ENCODE measurements at places on chromosomes 1 and 21.

- DNase-seq, result no peak
These were observed 23.1 kb downstream of the USP24 start for GRCh38 chr1:55192093-55192492.

DNA sequence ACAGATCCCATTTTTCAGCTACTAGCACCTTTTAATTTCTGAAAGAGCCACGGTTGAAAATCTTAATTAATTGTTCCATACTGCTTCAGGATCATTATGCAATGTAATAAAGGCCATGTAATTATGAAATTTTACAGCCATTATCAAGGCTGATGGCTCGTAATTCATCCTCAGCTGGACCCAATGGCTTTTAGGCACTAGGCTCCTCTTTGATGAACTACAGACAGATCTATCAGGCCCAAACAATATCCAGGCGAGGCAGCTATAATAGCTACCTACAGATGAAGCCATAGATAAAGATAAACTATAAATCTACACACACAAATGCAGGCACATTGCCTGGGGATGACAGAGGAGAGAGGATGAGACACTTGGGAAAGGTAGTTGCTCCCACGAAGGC lies 110.5 kb upstream of the USH2A start:
- DNase-seq, result no peak

DNA sequence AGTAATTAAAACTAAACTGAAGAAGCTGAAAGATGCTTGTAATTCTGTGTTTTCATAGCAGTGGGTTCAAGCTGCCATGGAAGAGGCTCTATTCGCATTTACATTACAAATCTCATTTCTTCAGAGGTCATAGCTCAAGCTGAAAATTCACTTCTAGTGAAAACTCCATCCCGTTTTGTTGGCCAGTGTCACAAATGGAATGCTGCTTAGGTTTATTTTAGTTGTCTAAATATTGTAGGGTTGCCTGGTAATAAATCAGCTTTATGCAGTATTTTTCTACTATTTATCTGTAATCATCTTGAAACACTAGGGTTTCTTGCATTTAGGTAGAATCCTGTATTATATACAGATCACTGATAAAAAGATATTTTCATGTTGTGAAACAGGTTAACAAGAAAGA lies 240.6 kb downstream of the PTBP2 start:
- DNase-seq, result no peak

GRCh38 chr1:29502225-29502910 lies 266.0 kb downstream of the PTPRU start:
- no peak for DNase-seq

- DNase-seq, result no peak
These were observed 25.6 kb upstream of the CDC42BPA start for GRCh38 chr1:227343727-227344551.

DNA sequence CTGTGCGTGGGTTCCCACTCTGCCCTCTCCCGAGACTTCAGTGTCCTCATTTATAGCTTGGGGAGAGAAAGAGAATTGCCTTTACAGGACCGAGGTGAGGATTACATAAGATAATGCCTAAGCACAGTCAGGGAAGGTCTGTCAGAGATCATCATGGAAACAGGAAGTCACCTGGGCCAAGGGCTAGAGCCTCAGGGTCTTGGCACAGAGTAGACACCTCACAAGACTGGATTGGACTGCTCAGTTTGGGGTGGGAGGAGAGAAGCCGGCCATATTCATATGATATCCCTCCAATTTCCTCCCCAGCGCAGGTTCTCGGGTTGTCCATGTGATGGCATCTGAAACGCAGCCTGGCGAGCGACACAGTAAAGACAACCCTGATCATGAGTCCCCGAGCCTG lies 3.8 kb downstream of the CNR2 start:
- no peak for DNase-seq

GRCh38 chr1:206128196-206128595 lies 11.0 kb upstream of the AVPR1B start:
- DNase-seq, result no peak

GRCh38 chr1:59541161-59541560 lies 244.3 kb downstream of the FGGY start:
- DNase-seq, result no peak

DNA sequence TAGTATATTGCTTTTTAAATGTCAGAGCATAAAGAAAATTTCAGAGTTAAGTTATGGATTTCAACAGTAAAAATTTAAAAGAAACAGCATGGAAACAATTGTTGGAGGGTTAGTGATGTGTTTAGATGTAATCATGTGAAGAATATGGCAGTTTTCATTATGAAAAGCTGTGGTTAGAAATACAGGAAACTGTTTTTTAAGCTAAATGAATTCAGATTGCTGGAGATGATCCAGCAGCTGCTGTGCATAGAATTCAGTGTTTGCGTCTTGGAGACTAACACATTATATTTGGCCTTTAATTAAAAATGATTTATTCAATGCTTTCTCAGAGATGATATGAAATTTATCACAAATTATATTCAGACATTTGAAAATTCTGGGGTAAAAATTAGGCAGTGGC lies 273.6 kb upstream of the LRRC7 start:
- no peak for DNase-seq

- DNase-seq, result no peak
These were observed 21.7 kb upstream of the SHCBP1L start for GRCh38 chr1:182974506-182975191.

DNA sequence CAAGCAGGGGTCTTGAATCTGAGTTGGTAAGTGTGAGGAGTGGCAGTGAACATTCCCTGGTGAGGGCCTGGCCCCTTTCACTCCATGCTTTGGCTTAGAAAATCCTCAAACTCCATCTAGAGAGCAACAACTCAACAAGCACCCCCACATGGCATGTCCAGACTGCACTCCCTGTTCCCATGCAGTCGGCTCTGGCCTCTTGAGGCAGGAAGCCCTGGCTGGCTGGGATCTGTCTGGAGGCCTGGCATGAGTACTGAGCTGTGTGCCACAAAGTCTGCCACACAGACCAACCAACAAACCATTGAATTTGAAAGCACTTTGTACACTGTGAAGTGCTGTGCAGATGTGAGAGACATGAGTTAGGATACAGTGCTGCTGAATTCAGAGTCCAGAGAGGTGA lies 25.2 kb downstream of the COA7 start:
- DNase-seq, result no peak

- DNase-seq, result no peak
These were observed 48.9 kb downstream of the INKA2 start for GRCh38 chr1:111690306-111690617.

DNA sequence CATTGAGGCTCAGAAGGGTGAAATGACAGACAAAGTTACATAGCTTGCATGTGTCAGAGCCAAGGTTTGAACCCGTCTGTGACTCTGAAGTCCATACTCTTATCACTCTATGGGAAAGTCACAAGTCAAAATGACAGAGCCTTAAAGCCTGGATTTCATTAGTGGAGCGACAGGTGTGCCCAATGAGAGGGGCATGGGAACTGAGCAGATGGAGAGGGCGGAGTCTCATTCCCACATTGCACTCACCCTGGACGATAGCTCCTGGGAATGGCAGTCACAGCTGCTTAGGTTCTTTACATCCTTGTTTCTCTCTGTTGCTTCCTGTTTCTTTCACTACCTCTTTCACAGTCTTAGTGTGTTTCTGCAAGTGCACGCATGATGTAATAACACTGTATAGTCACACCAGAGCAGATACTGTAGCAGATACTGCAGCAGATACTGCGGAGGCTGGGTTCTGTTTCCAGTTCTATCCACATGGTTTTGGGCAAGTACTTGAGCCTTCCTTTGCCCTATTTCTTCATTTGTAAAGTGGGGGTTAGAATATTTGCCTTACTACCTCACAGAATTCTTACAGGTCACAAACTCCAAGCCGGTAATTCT lies 127.2 kb downstream of the ZSCAN20 start:
- DNase-seq, result no peak

DNA sequence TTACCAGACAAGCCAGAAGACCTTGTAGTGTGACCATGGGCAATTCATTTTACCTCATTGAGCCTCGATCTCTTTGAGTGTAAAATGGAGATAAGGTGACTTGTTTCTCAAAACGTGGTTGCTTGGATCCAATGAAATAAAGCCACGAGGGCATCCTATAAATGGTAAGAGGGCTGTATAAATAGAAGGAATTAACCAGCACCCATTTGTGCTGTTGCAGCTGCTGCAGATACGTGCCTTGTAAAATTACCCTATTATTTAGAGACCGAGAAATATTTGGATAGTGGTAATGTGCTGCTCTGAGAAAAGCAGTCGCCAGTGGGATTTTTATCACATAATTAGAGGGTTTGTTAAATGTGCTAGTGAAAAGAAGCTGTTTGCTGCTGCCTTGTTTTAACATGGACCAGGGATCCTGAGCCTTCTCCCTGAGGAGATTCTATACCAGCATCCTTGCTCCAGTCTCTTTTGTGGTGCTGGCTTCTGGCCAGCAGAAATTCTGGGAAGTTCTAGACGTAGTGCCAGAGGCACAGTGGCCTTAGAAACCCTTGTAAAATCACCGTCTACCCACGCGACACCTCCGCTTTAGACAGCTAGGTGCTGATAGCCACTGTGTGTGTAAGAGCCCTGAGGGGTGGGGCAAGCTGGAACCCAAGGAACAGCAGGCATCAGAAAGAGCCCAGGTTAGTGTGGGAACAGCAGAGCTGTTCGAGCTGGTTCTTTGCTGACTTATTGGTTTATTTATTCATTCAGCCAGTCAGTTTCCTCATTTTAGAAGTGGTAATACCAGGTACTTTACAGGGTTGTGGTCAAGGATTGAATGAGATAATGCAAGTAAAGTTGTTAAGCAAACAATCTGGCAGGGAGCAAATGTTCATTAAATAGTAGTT lies 137.5 kb downstream of the NOS1AP start:
- DNase-seq, result no peak

DNA sequence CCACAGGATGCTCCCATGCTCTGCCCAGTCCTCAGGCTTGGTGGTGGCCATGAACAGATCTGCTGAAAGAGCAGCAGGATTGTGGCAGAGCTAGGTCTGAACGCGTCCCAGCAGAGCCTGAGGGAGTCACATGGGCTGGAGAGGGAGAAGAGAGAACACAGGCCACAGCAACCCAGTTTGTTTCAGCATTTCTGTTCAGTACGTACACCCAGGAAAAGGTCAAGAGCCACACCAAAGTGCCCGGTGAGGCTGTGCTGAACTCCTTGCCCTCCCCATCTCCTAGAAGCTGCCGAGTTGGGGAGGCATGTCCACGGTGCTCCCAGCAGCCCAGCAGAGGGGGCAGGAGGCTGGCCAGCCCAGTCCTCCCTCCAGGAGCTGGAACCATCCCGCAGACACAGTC lies 5.5 kb downstream of the PKP1 start:
- DNase-seq, result no peak

DNA sequence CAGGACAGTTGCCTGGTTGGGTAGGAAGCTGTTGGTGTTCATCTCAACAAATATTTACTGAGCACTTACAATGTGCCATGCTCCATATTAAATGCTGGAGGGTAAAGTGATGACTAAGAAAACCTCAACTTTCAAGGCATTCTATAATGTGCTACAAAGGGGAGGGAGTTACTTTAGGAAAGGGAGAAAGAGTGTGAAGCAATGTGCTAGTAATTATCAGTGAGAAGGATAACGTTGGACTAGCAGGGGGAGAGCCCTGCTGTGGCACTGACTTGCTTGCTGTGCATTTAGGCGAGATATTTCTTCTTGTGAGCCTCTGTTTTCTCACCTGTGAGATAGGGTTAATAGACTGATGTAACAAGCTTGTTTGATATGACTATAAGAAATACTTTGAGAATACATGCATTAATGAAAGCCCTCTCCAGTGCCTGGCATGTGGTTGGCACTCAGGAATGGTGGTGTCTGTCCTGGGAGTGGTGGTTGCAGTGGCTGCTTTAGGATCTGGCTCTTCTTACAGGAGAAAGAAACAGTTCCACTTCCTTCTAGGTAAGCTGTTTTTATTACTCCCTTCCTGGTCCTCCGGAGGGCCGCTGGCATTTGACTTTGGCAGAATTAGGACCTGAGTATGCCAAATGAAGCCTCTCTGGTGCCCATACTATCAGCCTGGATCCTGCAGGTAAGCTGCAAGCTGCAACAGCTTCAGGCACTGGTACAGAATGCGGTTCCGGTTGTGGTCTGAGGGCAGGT lies 111.1 kb upstream of the COA6 start:
- DNase-seq, result no peak

- no peak for DNase-seq
These were observed 76.1 kb downstream of the SH3BGR start for GRCh38 chr21:39527664-39528381.

- DNase-seq, result no peak
These were observed 84.7 kb downstream of the OBSCN start for GRCh38 chr1:228292609-228292911.

DNA sequence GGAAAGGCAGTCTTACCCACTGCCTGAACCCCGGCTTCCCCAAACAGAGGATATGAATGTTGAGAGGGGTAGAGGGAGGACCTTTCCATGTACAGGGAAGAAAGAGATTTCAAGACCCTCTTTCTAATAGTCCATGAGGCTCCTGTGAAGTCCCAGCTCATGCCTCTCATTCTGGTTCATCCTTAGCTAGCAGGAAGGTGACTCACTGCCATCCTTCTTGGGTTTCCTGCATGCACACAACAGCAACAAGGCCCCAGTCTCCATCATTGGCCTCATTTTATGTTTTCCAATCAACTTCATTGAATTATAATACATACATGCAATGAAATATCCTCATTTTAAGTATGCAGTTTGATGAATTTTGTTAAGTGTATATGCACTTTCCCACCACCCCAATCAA lies 46.2 kb downstream of the SYT2 start:
- no peak for DNase-seq

DNA sequence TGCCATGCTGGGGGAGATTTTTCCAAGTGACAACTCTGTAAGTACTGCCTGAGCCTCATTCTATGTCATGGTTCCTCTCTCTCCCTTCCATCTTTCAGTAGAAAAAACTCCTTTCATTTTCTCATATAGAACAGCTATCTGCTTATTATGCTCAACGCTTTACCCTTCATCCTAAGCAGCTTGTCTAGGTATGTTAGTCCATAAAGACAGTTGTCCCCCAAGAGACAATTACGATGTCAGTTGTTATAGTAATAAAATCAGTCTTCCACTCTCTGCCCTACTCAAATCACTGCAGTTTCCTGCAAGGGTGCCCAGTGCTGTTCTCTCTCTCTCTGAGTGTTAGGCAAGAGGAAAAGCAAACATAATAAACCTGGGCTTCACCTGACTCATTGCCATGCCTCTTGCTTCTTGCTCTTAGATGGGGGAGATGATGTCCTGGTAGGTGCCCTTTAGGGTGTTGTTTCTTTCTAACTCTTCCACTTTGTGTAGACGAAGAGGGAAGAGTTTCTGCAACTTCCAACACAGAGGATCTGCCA lies 59.4 kb downstream of the PAPPA2 start:
- DNase-seq, result no peak

All from stimulated activated naive CD8-positive, alpha-beta T cell treated with anti-CD3 and anti-CD28 coated beads, Interleukin-15, Interleukin-2, amounts not matched to agents 100 U/mL and 50 U/mL, for 24 hours (primary cell).